ENCODE measurements at places on chromosomes 5 and 9. TPM values are rescaled to one million over a fixed set of nuclear protein-coding genes. Genes with fewer than 3 reads are reported as not detected.
A peak's percentile ranks its signal among the peaks of the same experiment; 100 is the strongest.

- DNase-seq: peak; percentile 91
Measured at GRCh38 chr5:170491479-170491878, 12.3 kb upstream of the KCNIP1 start.

Gene MSANTD3
- 82.7 TPM for total RNA-seq

DNA sequence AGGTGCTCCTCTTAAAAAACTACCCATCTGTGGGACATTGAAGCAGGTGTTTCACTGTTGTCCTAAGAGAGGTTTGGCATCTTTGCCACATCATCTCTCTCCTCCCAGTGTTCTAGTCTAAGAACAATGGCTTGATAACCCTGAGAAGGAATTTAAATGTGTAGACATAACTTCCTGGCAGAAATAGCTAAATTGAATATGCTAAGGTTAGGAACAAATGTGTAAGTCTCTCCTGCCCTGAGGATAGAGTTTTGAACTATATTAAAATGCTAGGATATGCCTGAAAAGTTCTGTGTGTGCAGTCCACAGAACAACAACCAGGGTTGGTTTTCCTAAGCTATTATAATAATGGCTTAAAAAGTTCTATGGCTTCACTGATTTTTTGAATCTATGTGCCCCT lies 106.6 kb downstream of the LRRC70 start:
- DNase-seq: no peak

DNA sequence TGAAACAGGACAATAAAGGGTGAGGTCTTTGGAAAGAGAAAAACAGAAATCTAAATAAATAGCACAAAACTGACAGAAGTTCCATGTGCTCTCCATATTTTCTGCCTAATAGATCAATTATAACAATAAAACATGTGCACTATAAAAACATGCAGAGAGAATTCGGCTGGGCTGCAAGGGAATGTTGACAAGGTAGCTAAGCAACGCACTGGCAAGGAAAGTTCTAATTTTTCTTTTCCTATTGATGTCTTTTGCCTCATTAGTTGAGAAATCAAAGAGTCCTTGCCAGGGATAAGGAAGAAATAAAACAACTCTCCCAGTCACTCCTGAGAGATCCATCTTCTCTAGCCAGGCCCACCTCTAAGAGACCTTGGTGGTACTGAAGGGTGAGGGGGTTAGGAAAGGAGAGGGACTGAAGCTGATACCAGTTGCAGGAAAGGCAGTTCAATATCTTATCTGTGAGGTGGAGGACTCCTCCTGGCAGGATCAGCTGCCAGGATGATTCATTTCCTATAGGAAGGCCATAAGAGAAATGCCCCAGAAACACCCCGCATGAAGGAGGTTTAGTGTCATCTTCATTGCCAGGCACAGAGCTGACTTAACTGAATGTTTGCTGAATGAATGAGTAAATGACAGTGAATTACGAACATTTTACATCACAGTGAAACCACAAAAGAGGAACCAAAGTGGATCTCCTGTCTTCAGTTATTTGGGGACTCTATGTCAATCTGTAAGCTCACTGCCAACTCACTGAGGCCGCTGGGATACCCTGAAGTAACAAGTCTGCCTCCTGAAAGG lies 63.7 kb upstream of the IFNK start:
- no peak for DNase-seq

- no peak for DNase-seq
Measured at GRCh38 chr5:91642581-91642980, 259.5 kb upstream of the ARRDC3 start.

GRCh38 chr5:98763001-98763630 lies 10.3 kb upstream of the RGMB start:
- DNase-seq: no peak

Gene PCDHGA6
- 1.5 TPM for total RNA-seq

Gene ZFP37
- 2.3 TPM for total RNA-seq

DNA sequence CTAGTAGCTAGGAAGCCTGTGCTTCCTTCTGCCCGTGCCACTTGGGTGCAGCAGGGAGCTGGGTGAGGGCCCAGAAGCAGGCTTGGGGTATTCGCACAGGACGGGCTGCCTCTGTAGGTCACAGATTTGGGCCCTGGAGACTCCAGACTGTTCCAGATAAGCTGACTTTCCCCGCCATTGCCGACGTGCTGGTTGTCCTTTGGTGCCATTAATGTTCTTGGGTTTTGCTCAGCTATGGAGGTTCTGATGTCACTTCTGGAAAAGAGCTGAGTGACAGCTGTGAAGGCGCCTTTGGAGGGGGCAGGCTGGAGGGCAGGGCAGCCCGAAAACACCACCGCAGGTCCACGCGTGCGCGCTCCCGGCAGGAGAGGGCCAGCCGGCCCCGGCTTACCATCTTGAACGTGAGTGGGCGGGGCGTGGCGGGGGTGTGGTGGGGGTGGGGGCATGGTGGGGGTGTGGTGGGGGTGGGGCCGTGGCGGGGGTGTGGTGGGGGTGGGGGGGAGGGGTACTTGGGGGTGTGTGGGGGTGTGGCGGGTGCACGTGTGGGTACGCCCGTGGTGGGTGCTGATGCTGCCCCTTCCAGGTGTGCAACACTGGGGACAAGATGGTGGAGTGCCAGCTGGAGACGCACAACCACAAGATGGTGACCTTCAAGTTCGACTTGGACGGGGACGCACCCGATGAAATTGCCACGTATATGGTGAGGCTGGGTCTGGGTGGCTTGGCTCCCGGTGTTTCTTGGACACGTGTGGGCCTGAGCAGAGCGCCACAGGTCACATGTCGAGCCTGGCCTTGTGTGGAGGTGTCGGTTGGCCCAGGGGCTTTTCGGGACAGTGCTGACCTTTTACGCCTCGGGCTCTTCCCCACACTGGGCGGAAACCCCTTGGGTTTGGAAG lies 79.6 kb downstream of the WNK2 start:
- no peak for DNase-seq

Gene TMEM215
- total RNA-seq: not detected

Gene IFNA2
- not detected for total RNA-seq

Gene PTGR1
- 554 TPM for total RNA-seq

GRCh38 chr5:12246036-12246435 lies 341.8 kb upstream of the CTNND2 start:
- no peak for DNase-seq

Gene EQTN
- total RNA-seq: not detected

- no peak for DNase-seq
Measured at GRCh38 chr5:90901261-90901660, 342.7 kb downstream of the ADGRV1 start.

Gene ZNF354C
- not detected for total RNA-seq

- no peak for DNase-seq
Measured at GRCh38 chr5:146016764-146017484, 80.5 kb downstream of the SH3RF2 start.

- no peak for DNase-seq
Measured at GRCh38 chr9:132249123-132249522, 87.3 kb downstream of the NTNG2 start.

Gene RNF183
- total RNA-seq: not detected

DNA sequence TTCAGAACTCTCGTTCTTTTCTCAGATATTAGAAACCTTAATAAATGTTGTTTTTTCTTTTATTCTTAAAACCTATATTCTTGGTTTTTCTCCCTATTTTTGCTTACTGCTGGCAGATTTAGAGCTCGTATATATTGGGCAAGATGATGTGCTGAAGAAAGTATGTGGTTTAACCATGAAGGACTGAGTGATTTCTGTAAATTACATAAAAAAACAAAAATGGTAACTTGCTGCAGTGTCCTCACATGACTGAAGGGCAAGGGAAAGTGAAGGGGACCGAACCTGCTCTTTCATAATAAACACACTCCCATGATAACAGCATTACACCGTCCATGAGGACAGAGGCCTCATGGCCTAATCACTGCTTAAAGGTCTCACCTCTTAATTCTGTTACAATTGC lies 393.8 kb upstream of the ZNF608 start:
- peak; percentile 13 for DNase-seq

DNA sequence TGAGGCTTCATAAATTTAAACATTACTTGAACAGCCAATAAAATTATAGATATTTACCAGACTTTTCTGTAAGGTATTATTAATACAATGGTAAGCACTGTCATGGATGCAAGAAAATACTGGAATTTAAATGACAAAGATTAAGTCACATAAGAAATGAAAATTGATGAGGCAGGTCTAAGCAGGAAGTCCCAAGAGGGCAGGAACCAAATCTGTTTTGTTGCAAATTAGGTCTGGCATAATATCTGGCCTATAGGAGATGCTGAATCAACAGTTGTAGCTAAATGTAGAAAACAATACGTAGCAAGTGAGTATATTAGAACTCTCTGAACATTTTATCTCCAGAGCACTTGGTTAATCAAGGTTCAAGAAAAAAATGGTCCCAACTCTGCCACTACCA lies 142.5 kb downstream of the EBF1 start:
- DNase-seq: no peak

GRCh38 chr5:16750445-16750844 lies 133.6 kb upstream of the RETREG1 start:
- no peak for DNase-seq

Gene TGFBI
- 2,468 TPM for total RNA-seq

Gene SHOC1
- total RNA-seq: 1.5 TPM

GRCh38 chr9:89939181-89939580 lies 334.4 kb downstream of the GADD45G start:
- DNase-seq: no peak

Gene CSNK1G3
- total RNA-seq: 34.8 TPM

GRCh38 chr5:127586811-127587210 lies 62.1 kb upstream of the CTXN3 start:
- no peak for DNase-seq

GRCh38 chr5:176530983-176531901 lies 6.0 kb downstream of the RNF44 start:
- peak; percentile 24 for DNase-seq

Gene CTXN3
- not detected for total RNA-seq

Gene PGGT1B
- 13.6 TPM for total RNA-seq

DNA sequence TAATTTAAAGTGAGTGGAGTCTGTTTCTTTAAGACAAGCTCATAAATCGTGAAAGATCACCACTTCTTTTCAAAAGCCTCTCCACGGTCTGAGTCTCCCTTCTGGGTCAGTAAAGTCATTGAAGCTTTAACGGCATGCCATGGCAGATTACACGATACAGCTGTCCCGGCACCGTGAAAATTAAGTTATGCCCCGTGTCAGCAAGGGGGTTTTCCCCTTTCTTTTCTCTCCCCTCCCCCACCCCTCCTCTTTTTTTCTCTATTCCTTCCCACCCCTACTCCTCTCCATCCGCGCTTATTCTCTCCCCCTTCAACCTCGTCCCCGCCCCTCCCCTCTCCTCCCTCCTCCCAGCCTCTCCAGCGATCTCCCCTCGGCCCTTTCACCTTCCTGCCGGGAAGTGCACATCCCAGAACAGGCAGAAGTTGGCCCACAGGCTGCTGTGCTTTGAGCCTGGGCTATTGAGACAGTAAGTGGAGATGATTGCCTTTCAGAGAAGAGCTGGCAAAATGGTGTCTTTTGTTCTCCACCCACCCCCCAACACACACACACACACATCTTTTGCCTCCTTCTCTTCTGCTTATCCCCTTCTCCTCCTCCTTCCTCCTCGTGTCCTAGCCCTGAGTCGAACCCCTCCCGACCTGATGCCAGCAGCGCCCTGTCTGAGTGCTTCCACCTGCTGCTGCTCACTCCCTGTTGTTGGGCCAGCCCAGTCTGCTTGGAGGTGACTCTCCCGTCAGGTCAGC lies 44.1 kb downstream of the GAS1 start:
- DNase-seq: no peak

Gene CBY3
- total RNA-seq: not detected

Gene SPEF2
- 5.0 TPM for total RNA-seq

Gene CA9
- total RNA-seq: 1.3 TPM

- no peak for DNase-seq
Measured at GRCh38 chr9:123235448-123235847, 32.9 kb downstream of the STRBP start.

GRCh38 chr9:5622016-5622415 lies 6.9 kb upstream of the RIC1 start:
- peak; percentile 2 for DNase-seq

Gene SEMA5A
- total RNA-seq: 20.4 TPM

Gene FAM13B
- total RNA-seq: 7.7 TPM

DNA sequence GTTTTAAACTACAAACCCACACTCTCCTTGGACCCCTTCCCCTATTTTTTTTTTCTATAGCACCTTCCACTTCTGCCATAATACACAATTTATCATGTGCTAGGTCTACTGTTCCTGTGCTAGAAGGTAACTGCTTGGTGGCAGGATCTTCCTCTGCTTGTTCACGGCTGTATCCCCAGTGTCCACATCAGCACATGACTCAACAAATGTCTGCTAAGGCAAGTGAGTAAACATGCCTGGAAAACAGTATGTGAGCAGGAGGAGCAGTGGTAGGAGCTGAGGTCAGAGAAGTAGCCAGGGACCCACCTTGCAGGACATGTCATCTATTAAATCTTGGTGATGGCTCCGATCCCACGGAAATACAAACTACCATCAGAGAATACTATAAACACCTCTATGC lies 79.4 kb downstream of the AUH start:
- DNase-seq: no peak

Gene SGCD
- 0.12 TPM for total RNA-seq

Gene SPINK13
- not detected for total RNA-seq

GRCh38 chr5:174425271-174425963 lies 299.0 kb upstream of the MSX2 start:
- DNase-seq: no peak

DNA sequence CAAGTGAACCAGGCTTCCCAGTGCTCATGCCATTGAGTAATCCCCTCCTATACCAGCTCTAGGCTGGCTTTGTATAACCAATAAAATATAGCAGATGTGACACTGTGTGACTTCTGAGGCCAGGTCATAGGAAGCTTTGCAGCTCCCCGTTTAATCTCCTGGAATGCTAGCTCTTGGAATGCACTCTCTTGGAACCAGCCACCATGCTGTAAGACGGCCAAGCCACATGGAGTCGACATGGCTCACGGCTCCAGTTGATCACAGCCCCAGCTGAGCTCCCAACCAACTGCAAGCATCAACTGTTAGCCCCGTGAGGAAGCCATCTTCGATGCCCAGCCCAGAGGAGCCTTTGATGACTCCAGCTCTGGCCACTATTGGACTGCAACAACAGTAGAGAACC lies 74.5 kb downstream of the SH3TC2 start:
- DNase-seq: no peak

DNA sequence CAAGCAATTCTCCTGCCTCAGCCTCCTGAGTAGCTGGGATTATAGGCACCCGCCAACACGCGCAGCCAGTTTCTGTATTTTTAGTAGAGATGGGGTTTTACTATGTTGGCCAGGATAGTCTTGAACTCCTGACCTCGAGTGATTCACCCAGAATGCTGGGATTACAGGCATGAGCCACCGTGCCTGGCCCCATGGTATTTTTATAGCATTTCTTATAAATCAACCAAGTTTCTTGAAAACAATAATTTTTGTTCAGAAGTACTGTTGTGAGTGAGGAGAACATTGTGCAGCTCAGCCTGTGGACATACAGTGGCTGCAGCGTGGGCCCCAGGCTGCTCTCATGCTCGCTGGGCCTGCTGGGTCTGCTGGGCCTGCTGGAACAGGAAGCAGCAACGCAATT lies 45.3 kb downstream of the MAP1B start:
- no peak for DNase-seq

Gene DND1
- 0.37 TPM for total RNA-seq

Gene OLFML2A
- total RNA-seq: 5.5 TPM
